Left ventricle myocardium inferior (tissue), 1 donor: ENCODE measurements at places on chromosomes 1 and 21. TPM values are rescaled to one million over a fixed set of nuclear protein-coding genes. Genes with fewer than 3 reads are reported as not detected.

The PBX1 gene
- total RNA-seq: 73.2 TPM

The PRKAB2 gene
- total RNA-seq: 37.8 TPM

- no peak for DNase-seq
- H3K27me3 ChIP-seq: peaks cover 15% of the 10 kb centered on the region
- no peaks in the 10 kb centered on the region for H3K36me3 ChIP-seq
- H3K4me1 ChIP-seq: no peaks in the 10 kb centered on the region
- no peak overlapping the region for H3K27ac ChIP-seq
Measured at GRCh38 chr1:226512076-226512728, 36.4 kb upstream of the STUM start.

DNA sequence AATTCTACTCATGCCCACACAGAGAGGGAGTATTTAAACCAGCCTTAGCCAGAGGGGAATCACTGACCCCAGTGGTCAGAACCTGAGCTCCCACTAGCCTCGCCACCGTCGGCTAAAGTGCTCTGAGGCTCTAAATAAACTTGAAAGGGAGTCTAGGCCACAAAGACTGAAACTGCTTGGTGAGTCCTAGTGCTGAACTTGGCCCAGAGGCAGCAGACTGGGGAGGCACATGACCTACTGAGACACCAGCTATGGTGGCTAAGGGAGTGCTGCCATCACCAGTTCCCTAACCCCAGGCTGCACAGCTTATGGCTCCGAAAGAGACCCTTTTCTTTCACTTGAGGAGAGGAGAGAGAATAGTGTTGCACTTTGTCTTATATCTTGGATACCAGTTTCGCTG, 1542.8 kb downstream of the KCNT2 start:
- no peaks in the 10 kb centered on the region for H3K27me3 ChIP-seq
- no peaks in the 10 kb centered on the region for H3K36me3 ChIP-seq
- no peak for DNase-seq

DNA sequence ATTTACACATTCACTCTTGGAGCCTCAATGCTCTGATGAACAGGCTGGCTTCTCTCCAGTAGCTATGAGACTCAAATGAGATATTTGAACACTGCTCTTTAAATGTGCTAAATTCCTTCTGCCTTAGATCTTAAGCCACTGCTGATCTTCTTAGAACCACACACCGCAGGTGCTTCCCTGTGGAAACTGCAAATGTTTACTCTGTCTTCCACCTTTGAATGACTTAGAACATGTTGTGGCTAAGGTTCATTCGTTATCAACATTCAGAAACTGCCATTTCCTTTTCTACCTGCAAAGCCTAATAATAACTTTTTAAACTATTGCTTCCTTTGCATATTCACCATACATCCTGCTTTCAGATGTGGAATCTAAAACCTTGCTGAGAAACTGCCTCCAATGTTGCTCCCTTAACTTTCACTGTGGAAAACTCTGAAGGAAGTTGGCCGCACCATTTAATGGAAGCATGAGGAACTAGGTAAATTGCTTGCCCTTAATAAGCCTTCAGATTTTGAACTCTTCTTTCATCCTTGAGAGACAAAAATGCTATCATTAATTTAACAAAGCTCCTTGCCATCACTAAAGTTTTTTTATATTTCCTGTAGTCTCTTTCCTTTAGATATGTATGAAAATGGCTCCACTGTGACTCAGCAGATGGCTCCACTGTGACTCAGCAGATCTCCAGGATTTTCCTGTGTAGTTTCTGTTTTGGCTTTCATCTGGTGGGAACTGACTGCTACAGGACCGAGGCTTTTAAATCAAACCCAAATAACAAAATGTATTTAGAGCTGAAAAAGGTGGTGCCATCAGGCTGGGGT, 143.8 kb downstream of the TNFSF18 start:
- no peaks in the 10 kb centered on the region for H3K27me3 ChIP-seq
- H3K36me3 ChIP-seq: no peaks in the 10 kb centered on the region
- H3K4me3 ChIP-seq: no peak overlapping the region
- H3K27ac ChIP-seq: no peak overlapping the region

- H3K4me1 ChIP-seq: peaks cover 7% of the 10 kb centered on the region
- H3K27ac ChIP-seq: no peak overlapping the region
- H3K27me3 ChIP-seq: peaks cover 72% of the 10 kb centered on the region
- DNase-seq: no peak
- H3K36me3 ChIP-seq: no peaks in the 10 kb centered on the region
- no peak overlapping the region for H3K4me3 ChIP-seq
Measured at GRCh38 chr1:177183836-177184235, 13.1 kb downstream of the BRINP2 start.

DNA sequence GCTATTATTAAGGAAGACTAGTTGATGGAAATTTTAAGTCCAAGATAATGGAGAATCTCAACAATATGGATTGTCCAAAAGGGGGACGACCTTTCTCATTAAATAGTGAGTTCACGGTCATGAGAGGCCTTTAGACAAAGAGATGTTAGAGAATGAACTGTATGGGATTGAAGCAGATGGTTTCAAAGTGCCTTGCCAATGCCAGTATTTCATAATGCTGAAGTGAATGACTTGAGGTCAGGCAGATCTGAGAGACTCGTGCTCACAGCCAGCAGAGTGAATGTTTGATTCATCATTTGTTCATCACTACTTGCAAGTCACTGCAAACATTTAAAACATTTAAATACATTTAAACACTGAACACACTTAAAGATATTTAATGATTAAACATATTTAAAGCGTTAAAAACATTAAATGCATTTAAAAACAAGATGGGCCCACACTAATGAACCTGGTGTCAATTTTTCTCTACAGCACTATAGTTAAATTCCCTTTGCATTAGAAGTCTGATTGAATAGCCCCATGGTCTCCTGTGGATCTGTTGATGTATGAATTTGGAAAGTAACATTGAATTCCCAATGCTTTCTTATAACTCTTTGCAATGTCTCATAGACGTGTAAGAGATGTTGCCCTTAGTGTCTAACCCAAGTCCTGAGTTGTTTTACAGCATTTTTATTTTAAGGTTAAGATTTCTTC, 80.7 kb downstream of the TGFB2 start:
- H3K27ac ChIP-seq: peak overlapping the region; percentile 54
- no peaks in the 10 kb centered on the region for H3K27me3 ChIP-seq
- no peak overlapping the region for H3K4me3 ChIP-seq
- H3K4me1 ChIP-seq: peaks cover 5% of the 10 kb centered on the region
- H3K36me3 ChIP-seq: no peaks in the 10 kb centered on the region
- DNase-seq: no peak

- H3K4me3 ChIP-seq: no peak overlapping the region
- peaks cover 81% of the 10 kb centered on the region for H3K4me1 ChIP-seq
- no peaks in the 10 kb centered on the region for H3K27me3 ChIP-seq
- no peak for DNase-seq
- H3K27ac ChIP-seq: peak overlapping the region; percentile 86
- no peaks in the 10 kb centered on the region for H3K36me3 ChIP-seq
Measured at GRCh38 chr1:204093781-204094180, 20.9 kb downstream of the SOX13 start.

- no peak overlapping the region for H3K4me3 ChIP-seq
- no peaks in the 10 kb centered on the region for H3K36me3 ChIP-seq
- H3K27ac ChIP-seq: peak overlapping the region; percentile 21
- no peak for DNase-seq
- peaks cover 30% of the 10 kb centered on the region for H3K27me3 ChIP-seq
Measured at GRCh38 chr1:160863061-160863773, 530 bp upstream of the CD244 start.

DNA sequence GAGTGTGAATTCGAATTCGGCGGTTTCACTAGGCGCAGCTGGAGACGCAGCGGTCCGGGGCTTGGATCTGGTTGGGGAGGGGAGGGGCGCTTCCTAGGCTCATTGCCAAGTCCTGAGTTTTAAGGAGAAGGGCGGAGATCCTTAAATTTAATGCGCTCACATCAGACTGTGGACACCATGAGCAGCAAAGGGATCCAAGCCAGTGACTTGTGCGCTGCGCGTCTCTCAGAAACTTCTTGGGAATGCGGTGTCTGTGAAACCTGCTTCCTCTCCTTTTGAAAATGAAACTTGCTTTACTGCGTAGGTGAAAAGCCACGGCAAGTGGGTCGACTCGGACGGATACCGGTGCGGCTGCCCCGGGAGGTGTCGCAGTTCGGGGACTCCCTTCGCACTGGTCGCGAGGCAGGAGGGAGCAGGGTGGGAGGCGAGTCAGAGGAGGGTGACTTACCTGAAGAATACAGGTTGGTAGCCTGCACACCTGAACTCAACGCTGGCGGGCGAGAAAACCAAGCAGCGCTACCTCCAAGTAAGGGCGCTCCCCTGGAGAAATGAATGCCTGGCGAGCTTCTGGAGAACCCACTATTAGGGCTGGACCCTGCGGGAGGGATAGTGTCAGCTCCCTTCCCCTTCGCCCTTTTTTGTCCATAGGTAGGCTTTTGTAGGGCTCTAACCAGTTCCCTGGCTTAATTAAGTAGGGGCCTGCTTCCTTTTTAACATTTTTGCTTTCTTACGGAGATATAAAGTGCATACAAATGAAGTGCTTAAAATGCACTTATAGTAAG, 992 bp downstream of the TENT5C start:
- peak overlapping the region; percentile 79 for H3K27ac ChIP-seq
- no peaks in the 10 kb centered on the region for H3K36me3 ChIP-seq
- peaks cover 67% of the 10 kb centered on the region for H3K4me1 ChIP-seq
- H3K27me3 ChIP-seq: no peaks in the 10 kb centered on the region
- DNase-seq: no peak

DNA sequence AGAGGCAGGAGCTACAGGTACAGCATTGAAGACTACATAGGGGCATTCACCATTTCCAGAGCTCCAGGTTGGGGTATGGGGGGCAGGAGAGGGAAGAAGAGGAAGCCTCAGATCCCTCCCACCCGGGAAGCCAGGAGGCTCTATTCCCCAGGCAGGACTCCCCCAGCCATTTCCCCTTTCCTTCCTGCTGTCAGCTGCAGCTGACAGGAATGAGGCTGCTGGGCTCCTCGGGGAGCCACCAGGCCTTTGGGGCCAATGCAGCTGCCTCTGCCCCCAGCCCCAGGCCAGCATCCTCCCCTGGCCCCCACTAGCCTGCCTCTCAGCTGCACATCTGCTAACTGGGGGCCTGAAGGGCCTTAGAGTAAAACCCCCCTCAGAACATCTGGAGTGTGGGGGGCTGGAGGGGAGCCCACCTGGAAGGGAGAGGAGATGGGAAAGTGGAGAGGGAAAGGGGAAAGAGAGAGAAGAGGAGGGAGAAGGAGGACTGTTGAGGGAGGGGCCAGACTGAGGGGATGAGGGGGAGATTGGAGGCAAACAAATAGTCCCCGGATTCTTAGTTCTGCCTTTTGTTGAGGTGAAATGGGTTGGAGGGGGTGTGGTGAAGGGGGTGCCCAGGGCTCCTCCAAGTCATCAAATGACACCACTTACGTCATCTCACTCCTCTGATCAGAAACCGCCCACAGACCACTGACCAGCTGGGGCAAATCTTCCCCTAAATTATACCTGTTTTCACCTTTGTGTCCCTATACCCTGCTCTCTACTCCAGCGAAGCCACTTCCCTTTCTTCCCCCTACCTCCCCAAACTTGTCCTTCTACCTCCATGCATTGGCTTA, 58.0 kb downstream of the LGR6 start:
- H3K27ac ChIP-seq: no peak overlapping the region
- H3K4me1 ChIP-seq: no peaks in the 10 kb centered on the region
- no peak overlapping the region for H3K4me3 ChIP-seq
- H3K27me3 ChIP-seq: peaks cover 38% of the 10 kb centered on the region

DNA sequence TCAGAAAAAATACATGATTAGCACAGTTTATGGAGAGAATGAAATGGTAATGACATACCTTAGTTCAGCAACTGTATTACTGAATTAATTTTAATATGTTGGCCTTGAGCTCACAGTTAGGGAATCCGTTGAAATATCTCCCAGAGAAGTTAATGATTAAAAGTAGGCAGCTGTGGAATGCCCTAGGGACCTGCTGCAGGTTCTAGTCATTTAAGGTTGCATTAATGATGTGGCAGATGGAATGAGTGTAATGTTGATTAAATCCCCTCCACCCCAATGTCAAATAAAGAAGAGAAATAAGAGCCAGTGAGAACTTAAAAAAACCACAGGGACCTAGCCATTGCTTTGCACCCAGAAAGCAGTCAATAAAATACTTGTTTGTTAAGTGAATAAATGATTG, 40.3 kb upstream of the TRIM45 start:
- DNase-seq: no peak
- H3K27me3 ChIP-seq: no peaks in the 10 kb centered on the region
- no peak overlapping the region for H3K27ac ChIP-seq
- no peaks in the 10 kb centered on the region for H3K4me1 ChIP-seq
